ENCODE measurements at places on chromosomes 12 and 14.

GRCh38 chr12:130977743-130978095, 24.0 kb downstream of the ADGRD1 start:
- no peak for DNase-seq

- DNase-seq, result peak; percentile 47
Measured at GRCh38 chr12:14716848-14717444, 20.5 kb upstream of the GUCY2C start.

- DNase-seq, result no peak
Measured at GRCh38 chr14:75967866-75968265, 13.9 kb downstream of the TGFB3 start.

- no peak for DNase-seq
Measured at GRCh38 chr12:94841177-94841576, 162.3 kb downstream of the NDUFA12 start.

DNA sequence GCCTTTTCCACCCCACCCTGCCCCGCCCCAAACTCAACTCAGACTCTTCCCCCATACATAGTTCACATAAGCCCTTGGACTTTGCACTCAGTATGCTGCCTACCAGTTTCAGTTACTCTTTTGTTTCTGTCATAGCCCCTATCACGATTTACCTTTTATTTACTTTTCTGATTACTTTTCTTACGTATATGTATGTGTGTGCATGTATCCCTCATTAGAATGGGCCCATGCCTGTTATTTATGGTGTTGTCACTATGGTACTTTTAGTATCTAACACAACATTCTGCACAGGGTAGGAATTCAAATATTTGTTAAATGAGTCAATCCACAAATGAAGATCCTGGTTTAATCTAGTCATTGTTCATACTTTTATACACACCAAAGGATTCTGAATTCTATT, 16.5 kb upstream of the LUM start:
- no peak for DNase-seq

GRCh38 chr12:126837697-126838096, 1429.3 kb upstream of the TMEM132C start:
- DNase-seq, result no peak

DNA sequence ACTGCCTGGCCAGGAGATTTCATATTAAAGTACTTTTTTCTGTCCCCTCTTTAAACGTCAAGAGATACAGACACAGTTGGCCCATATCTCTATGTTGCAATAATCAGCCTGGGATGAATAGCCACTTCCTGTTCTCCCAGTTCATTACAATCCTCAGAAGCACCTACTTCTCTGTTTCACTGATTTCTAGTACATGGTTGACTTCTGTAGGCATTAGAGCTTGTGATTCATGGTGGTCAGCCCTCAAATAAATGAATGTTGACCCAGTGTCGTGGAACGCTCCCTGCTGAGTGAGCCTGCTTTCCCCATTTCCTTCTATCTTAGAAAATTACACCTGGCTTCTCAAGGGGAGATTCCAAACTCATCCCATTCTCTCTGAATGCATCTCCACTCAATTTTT, 416.7 kb downstream of the PDZRN4 start:
- no peak for DNase-seq

- no peak for DNase-seq
Measured at GRCh38 chr12:113857371-113857770, 108.8 kb downstream of the RBM19 start.

GRCh38 chr12:58557661-58558060, 362.6 kb downstream of the LRIG3 start:
- no peak for DNase-seq

DNA sequence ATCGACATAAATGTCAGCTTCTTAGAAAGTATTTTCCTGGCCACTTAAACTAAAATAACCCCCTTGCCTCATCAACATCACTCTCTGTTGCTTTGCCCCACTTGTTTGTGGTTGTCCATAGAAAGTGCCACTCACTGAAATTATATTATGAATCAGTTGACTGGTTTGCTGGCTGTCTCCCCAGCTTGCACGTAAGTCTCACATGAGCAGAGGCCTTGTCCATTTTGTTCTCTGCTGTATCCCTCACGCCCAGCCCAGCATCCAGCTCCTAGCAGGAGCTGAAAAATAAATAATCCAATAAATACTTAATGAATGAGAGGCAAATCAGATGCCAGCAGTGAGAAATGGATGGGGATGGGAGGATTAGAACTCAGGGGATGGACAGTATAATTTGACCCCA, 159.3 kb downstream of the KSR2 start:
- DNase-seq, result no peak

GRCh38 chr12:26031318-26031717, 72.8 kb downstream of the RASSF8 start:
- no peak for DNase-seq

DNA sequence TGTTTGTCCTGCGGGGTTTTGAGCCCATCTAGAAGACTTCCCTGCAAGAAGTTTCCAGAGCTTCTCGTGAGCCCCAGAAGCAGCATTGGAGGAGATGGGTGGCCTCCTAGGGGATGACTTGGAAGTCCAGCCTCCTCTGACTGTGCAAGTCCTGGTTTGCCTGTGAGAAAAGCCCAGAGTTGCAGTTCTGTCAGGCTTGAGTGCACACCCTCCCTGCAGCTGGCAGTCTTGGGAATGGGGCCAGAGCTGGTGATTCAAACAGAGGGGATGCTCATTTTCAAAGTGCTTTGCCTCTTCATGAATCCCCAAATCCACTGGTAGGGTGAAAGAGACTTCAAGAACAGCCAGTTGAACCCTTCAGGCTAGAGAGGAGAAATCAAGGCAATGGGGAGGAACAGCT, 3.9 kb upstream of the PPP1R1A start:
- DNase-seq, result no peak

DNA sequence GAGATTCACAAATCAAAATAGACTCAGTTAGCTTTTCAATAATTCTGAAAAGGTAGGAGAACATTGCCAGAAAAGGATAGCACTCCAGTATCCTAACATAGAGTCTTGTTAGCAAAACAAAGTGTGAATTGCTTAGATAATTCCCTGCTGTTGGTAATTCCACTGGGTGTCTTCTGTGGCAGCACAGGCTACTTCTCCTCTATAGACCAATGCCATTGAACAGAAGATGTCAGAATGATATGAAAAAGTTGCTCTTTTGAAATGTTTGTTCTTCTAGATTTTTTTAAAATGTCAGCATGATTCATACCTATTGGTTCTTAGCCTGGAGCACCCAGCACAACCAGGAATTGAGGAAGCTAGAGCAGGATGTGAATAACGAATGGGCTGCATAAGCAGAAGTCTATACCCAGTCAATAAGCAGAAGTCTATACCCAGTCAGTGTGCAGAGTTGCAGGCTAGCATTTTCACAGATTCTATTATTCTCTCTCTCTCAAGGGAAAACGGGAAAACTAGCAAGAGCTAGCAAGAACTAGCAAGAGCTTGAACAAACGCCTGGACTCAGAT, 112.8 kb downstream of the SYT1 start:
- no peak for DNase-seq

- no peak for DNase-seq
Measured at GRCh38 chr12:52235001-52235764, 2.1 kb downstream of the KRT7 start.

GRCh38 chr14:20792556-20792955, 10.1 kb downstream of the RNASE1 start:
- no peak for DNase-seq

DNA sequence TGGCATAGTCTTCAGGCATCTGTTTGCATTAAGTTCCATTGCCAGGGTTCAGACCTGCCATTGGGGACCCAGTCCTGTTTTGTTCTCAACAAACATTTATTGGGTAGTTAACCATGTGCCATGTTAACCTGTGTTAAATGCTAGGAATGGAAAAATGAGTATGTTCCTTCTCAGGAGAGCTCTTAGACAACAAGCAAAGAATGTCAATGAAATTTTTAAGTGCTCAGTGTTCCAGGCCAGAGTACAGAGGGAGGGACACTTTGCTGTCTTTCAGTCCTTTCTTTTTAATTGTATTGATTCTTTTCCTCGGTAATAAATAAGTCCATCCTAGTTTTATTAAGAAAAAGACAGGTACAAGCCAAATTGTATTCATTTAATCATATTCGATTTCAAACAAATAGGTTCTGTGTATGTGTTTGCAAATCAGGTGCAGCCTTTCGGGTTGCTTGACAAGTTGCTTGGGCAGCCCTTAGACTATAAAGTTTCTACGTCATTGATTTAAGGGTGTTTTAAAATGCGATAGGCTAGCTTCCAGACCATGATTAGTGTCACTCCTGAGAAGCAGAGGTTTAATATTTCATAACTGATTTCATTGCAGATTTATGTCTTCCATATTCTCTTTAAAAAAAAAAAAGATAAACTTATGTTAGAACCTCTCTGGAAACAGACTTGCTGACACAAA, 123.1 kb downstream of the DERA start:
- no peak for DNase-seq
